NCI-H2171 treated with DMSO at 0.1 percent for 48 hours (cell line): ENCODE measurements at places on chromosomes 12 and 14.

- no peak for DNase-seq
Measured at GRCh38 chr12:18414671-18415070, 153.4 kb downstream of the PIK3C2G start.

- no peak for DNase-seq
Measured at GRCh38 chr14:28300356-28300755, 466.2 kb upstream of the FOXG1 start.

- DNase-seq = no peak
Measured at GRCh38 chr14:90548455-90548854, 151.6 kb downstream of the CALM1 start.

- no peak for DNase-seq
Measured at GRCh38 chr12:53674977-53675700, 744 bp downstream of the ATP5MC2 start.

DNA sequence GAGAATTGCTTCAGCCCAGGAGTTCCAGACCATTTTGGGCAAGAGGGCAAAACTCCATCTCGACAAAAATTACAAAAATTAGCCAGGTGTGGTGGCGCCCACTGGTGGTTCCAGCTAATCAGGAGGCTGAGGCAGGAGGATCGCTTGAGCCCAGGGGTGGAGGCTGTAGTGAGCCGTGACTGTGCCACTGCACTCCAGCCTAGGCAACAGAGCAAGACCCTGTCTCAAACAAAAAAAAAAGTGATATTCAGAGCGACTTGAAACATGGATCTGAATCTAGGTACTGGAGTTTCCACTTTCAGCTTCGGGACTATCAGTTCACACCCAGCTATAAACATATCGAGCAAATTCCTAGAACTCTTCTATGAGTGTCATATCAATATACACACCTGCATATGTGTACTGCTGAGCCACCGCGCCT lies 16.3 kb upstream of the RNF34 start:
- DNase-seq = no peak

GRCh38 chr14:46734286-46734685 lies 82.7 kb upstream of the RPL10L start:
- no peak for DNase-seq

GRCh38 chr14:52360831-52361230 lies 46.7 kb downstream of the PTGER2 start:
- DNase-seq = no peak

GRCh38 chr14:83312511-83312910 lies 1778.9 kb upstream of the SEL1L start:
- DNase-seq = no peak

DNA sequence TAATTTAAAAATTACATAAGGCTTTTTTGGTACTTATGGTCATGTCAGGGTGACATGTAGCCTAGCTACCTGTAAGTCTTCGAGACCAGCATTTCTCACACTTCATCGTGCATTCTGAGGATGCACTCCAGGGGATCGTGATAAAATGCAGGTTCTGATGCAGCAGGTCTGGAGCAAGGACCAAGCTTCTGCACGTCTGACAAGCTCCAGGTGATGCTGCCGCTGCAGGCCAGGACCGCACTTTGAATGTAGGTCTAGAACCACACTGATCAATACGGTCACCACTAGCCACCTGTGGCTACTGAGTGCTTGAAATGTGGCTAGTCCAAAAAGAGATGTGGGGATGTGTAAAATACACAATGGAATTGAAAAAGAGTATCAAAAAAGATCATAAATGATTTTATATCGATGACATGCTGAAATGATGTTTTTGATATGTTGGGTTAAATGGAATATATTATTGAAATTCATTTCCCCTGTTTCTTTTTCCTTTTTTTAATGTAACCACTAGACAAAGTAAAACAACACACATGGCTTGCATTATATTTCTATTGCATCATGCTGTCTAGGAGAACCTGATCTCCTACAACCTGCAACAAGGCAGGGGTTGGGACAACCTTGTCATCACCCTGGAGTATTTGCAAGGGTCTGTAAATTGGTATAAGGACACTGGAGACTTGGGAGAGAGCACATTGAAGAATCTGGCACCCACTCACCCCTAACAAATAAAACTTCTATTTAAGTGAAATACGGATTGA lies 142.4 kb downstream of the DPF3 start:
- no peak for DNase-seq

- no peak for DNase-seq
Measured at GRCh38 chr12:96751626-96752025, 155.4 kb upstream of the NEDD1 start.

DNA sequence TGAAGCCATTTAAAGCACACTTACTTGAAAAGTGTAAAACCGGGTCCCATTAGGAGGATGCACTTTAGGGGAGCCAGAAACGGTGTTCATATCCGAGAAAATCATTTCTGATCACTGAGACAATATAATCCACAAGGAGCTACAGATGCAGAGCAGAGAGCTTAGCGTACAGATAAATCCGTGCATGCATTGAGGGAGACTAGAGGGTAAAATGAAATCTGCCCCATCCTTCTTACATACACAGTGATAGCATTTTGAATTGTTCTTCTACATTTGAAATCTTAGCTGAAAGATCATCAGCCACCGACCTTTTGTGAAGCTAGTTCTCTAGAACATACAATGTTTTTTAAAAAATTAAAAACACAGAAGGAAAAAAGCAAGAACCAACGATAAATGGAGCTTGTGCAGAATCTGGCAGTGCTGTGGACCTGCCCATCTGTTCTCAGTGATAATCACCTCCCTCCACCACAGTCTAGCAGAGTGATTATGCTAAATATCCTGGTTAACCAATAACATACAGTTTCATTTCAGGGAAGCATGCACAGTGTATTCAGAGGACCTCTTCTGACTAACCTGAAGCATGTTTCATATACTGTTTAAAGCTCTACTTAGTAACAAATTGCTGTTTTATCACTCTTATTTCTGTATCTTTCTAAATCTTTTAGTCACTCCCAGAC lies 161.1 kb downstream of the PPFIA2 start:
- peak; percentile 87 for DNase-seq

DNA sequence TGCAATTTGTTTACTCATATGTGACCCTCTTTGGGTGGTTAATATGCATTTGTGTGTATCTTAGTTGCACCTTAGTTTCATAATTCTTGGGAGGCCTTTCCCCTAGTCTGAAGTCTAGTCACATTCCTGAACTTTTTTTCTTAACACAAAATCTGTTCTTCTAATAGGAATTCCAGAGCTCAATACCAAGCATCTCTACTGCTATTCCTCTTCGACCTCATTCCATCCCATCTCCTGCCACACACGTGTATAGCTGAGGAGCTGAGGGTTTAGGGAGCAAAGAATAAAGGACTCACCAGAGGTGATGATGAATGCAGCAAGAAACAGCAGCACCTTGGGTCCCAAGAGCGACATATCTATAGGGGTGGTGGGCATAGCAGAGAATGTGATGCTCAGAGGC lies 875 bp downstream of the MFAP5 start:
- DNase-seq = no peak

GRCh38 chr14:87084908-87085307 lies 908.1 kb downstream of the GALC start:
- DNase-seq = no peak

DNA sequence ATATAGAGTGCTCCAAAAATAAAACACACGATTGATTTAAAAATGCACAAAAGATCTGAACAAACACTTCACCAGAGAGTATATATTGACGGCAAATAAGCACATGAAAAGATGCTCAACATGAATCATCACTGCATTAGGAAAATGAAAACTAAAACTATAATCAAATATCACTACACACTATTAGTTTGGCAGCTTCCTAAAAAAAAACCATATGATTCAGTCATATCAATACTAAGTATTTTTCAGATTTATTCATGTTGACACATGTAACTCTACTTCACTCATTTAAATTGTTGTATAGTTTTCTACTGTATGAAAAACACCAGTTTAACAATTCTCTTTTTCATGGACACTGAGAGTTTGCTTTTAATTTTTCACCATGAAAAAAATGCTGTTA lies 41.6 kb downstream of the EXOC5 start:
- no peak for DNase-seq

DNA sequence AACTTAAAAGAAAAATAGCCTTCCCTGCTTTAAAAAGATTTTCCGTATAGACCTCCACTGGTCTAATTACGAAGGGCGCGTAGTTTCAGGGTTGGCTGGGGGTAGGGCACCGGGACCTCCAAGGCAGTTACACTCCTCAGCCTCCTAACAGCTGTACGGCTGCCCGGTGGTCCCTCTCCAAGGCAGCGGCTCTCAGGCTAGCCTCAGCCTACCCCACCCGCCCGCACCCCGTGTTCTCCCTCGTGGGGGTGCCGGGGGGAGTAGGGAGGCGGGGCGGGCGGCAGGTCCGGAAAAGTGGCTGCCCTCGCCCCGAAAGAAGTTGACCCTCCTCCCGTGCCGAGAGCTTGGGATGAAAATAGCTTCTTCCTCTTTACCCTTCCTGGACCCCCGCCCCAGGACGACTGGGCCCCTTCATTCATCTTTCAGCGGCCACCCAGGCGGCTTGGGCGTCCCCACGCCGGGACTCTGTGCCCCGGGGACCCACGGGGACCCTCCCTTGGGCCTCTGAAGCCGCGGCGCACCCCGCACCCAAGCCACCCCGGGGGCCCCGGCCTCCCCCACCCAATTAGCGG lies 991 bp upstream of the RCOR1 start:
- peak; percentile 38 for DNase-seq

DNA sequence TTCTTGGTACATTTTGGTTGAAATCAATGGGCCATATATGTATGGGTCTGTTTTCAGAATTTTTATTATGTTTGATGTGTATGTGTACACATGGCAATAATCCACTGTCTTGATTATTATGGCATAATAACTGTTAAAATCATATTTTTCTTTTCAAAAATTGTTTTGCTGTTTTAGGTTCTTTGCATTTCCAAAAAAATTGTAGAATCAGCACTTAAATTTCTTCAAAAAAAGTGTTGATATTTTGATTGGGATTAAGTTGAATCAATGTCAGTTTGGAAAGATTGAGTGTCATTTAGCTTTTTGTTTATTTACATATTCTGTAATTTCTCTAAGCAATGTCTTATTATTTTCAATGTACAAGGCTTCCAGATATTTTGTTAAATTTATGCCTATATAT lies 154.1 kb downstream of the SLC5A8 start:
- DNase-seq = no peak

- no peak for DNase-seq
Measured at GRCh38 chr14:63860146-63860545, 7.3 kb downstream of the SYNE2 start.

- DNase-seq = no peak
Measured at GRCh38 chr12:119671070-119671469, 3.1 kb downstream of the PRKAB1 start.

DNA sequence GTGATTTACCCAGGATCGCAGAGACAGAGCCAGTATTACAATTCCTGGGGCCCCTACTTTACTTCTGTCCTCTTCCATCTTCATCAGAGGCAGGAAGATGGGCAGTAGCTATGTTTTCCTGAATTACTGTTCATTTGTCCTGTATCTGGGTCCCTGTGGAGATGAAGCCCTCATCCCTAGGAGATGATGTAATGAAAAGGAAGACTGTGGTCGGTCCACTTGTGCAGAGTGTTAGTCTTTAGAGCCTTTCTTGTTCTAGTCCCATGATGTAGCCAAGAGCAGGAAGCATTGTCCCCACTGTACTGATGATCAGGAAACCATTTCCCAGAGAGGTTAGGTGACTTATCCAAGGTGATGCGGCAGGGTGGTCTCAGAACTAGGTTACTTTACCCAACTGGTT lies 2.6 kb downstream of the CD9 start:
- DNase-seq = no peak

GRCh38 chr12:19799895-19800602 lies 360.8 kb downstream of the AEBP2 start:
- no peak for DNase-seq

GRCh38 chr14:59161561-59162175 lies 26.8 kb upstream of the DAAM1 start:
- DNase-seq = peak; percentile 54

- no peak for DNase-seq
Measured at GRCh38 chr12:31928246-31929026, 30.8 kb upstream of the RESF1 start.

GRCh38 chr12:19482036-19482435 lies 42.7 kb downstream of the AEBP2 start:
- DNase-seq = no peak

GRCh38 chr12:76921891-76922664 lies 43.3 kb upstream of the CSRP2 start:
- DNase-seq = no peak

DNA sequence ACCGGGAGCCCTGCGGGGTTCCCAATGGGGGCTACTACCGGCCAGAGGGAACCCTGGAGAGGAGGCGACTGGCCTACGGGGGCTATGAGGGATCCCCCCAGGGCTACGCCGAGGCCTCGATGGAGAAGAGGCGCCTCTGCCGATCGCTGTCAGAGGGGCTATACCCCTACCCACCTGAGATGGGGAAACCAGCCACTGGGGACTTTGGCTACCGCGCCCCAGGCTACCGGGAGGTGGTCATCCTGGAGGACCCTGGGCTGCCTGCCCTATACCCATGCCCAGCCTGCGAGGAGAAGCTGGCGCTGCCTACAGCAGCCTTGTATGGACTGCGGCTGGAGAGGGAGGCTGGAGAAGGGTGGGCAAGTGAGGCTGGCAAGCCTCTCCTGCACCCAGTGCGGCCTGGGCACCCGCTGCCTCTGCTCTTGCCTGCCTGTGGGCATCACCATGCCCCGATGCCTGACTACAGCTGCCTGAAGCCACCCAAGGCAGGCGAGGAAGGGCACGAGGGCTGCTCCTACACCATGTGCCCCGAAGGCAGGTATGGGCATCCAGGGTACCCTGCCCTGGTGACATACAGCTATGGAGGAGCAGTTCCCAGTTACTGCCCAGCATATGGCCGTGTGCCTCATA lies 9.7 kb downstream of the TNS2 start:
- DNase-seq = no peak

DNA sequence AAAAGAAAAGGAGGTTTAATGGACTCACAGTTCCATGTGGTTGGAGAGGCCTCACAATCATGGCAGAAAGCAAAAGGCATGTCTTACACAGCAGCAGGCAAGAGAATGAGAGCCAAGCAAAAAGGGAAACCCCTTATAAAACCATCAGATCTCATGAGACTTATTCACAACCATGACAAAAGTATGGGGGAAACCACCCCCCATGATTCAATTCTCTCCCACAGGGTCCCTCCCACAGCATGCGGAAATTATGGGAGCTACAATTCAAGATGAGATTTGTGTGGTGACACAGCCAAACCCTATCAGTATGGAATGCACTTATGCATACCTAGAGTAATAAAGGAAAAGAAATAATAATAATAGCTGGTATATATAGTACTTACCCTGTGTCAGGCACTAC lies 4.5 kb upstream of the GLIPR1 start:
- DNase-seq = no peak
